ENCODE measurements at places on chromosomes 11 and 22.

DNA sequence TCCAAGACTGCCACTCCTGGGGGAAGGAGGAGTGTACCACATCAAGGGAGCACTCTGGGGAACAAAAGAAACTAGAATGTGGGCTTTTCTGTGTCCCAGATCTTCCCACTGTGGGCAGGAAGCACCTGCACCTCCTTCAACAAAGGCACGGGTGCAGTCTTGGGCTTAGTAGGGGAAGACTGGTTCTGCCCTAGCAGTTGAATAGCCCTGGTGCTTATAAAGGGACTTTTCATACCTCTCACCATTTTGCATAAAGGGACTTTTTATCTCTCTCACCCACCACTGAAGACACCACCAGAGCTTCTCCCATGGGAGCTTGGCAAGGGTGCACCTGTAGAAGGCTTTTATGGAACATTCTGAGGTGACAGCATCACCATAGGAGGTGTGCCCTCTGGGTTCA lies 65.8 kb upstream of the MS4A8 start:
- no peak for DNase-seq

DNA sequence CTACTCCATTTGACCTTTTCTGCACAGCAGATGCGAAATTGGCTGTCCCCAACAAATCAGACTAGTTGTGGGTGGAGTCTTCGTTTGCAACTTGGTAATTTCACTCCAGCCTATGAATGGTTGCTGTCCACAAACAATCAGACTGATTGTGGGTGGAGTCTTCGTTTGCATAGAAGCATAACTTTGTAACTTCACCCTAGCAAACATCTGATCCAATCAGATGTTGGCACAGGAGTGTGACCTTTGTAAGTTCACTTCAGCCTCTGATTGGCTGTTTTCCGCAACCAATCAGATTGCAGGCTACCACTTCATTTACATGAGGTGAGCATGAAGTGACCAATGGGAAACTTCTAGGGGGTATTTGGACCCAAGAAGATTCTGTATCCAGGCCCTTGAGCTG lies 16.3 kb upstream of the CABP2 start:
- no peak for DNase-seq

DNA sequence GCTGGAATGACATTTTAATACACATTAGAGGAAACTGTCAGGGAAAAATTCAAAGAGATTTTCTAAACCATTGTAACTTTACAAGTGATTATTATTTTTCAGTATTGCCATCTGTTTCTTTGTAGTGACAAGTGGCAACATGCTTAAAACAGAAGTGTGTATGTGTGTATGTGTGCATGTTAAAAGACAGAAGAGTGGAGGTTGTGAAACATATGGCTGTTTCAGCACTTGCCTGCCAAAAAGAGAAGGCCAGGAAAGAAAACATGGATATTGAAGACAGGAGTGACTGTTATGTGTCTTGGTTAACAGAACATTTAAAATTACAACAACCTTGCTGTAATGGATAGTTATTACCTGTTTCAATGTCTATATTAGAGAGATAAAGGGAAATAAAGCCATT lies 24.3 kb upstream of the VWA5A start:
- no peak for DNase-seq

DNA sequence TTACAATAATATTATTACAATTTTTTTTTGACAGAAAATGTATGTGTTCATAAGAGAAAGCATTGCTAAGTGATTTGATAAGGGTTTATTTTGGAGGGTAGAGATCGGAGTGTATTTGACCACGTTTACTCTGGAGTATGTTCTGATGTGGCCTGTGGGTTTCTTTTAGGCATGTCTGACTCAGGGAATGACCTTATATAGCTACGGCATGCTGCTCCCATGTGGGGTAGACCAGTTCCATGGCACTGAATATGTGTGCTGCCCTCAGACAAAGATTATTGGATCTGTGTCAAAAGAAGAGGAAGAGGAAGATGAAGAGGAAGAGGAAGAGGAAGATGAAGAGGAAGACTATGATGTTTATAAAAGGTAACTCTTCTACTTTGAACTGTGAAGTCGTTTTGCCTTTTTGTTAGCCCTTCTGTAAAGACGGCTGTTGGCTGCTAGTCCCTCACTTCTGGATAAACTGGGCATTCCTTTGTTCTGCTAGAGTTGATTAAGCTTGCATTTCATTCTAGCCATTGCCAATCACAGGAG lies 38.1 kb upstream of the ST14 start:
- no peak for DNase-seq

DNA sequence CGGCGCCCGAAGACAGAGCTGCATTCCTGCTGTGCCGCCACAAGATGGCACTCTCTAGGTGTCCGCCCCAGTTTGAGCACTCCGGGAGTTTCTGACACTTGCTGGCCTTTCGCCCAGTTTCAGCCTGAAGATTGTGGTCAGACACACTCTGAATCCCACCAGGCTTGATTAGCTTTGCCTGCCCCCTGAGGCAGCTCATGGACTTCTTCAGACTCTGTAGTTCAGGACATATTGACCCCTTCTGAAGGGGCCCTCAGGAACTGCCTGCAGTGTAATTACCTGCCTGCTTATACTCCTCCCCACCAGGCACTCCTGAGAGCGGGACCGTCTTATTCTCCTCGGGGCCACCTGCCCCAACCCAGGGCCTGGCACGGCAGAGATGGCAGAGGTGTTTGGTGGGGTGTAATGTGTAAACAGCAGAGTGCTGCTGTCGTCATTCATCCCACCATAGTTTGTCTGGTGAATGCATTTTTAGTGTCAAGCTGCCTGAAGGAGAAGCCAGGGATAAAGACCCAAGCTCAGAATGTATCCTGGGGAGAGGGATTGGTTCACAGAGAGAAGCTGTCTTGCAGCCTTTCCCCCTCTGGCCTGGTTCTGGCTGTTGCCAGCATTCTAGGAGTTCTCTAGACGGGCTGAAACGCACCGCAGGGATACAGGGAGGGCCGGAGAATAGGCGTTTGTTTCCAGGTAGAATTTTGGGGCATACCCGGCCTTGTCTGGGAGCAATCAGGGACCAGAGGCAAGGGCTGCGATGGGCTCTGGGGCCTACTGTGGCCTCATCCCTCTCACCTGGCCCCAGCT lies 46.4 kb downstream of the EIF3F start:
- peak; percentile 26 for DNase-seq
